ENCODE measurements at places on chromosomes 5 and 9.

DNA sequence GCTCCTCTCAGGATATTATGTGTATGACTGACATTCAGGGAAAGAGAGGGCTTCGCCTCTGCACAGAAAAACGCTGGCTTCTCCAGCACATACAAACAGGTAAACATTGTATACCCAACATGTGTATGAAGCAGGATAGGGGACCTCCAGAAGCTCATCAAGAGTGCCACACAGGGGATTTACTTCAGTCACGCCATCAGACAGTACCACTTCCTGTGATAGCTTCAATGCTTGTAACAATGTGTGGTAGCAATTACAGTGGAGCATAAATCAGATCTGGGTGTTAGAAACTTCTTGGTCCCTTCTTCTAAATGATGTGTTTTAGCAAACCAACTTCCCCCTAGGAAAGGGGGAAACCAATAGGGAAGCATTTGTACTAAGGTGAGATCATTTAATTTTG lies 160.8 kb downstream of the TSSK1B start:
- DNase-seq: no peak

DNA sequence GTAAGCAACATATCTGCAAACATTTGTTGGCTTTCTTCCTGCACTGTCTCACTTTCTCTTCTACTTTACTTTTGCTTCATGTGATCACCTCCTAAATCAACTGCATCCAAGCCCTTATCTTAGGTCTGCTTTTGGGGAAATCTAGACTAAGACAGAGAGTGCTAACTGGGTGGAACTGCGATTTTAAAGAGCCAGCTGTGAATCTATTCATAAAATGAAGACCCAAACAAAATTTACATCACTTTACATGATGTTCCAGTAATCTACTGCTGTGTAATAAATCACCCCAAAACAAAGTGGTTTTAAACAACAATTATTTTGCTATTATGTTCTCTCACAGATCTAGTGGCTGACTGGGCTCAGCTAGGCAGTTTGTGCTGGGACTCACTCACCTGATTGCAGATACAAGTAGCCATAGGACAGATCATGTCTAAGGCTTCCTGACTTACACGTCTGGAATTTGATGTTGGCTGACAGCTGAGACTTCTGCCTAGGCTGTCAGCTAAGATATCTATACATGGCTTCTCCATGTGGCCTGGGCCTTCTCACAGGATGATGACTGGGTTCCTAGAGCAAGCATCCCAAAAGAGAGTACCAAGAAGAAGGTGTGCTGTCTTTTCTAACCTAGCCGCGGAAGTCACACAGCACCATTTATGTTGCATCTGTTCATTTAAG lies 145.1 kb upstream of the TBCA start:
- DNase-seq: no peak

- no peak for DNase-seq
These were observed 137.3 kb downstream of the SLC12A2 start for GRCh38 chr5:128220841-128221240.

- no peak for DNase-seq
These were observed 164.4 kb downstream of the ZSWIM6 start for GRCh38 chr5:61496446-61496845.

DNA sequence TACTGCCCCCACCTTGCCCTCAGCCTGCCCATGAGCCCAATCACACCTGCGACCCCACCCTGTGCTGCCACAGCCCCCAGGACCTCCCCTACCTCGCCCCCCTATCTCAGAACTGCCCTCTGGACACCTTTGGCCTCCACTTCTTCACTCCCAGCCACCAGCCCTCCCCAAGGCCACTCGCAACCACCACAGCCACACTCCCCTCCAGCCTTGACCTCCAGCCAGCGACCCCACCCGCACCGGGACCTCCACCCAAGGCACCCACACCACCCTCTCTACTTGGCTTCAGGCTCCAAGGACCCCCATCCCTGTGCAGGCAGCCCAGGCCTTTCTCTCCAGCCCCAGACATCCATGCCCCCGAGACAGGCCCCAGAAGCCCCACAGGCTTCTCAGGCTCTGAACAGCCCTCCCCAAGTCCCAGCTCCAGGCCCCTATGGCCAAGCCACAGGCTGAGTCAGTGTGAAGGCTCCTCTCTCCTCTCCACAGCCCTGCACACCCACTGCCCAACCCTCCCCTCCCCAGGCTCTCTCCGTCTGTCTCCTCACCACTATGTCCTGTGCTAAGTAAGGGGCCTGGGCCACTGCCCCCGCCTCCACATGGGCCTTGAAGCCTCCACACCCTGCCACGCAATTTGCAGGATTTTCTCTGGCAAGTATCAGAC lies 2.0 kb downstream of the AK1 start:
- no peak for DNase-seq

DNA sequence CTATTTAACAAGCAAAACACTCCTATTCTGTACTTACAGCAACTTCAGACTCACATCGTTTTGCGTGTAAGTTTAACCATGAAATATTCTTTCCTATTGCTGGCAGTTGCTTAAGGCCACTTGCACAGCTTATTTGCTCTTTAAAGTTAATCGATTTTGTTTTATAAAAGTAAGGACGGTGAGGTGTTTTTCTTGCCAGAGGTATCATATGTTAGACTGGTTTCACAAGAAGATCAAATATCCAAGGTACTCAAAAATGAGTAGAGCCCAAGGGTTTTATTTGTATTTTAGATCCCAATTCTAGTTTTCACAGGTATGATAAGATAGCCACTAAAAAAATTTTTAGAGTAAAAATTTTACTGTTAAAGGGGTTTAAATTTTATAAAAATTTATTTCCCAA lies 16.2 kb downstream of the CLINT1 start:
- DNase-seq: no peak

DNA sequence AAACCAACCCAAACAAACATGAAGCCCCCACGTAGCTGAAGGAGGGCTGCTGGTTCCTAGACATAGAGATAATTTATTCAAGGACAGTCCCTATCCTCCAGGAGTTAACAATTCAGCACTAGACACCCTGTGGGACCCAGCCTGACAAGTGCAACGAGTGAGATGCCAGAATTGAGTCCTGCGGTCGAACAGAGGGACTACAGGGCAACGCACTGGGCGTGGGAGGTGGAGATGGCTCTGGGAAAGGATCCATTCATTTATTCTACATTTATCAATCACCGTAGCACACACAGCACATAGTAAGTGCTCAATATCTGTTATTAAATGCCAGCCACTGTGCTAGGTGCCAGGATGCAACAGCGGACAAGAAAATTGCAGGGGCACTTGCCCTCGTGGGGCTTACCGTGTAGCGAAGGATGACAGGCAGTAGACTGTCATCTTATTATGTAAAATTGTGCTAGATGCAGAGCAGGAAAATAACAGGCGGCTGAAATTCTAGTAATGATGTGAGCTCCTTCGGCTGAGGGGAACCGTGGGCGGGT lies 855 bp upstream of the ARHGAP26 start:
- DNase-seq: no peak

DNA sequence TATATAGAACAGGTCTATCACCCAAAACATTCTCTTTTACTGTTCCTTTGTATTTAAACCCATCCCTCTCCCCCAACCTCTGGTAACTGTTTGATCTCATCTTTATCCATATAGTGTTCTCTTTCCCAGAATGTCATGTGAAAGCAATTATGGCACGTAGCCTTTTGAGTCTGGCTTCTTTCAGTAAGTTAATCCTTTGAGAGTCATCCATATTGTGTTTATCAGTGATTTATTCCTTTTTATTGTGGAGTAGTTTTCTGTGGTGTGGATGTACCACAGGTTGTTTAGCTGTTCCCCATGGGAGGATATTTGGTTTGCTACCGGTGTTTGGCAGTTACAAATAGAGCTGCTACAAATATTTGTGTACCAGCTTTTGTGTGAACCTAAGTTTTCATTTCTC lies 38.0 kb downstream of the HMGXB3 start:
- DNase-seq: no peak

DNA sequence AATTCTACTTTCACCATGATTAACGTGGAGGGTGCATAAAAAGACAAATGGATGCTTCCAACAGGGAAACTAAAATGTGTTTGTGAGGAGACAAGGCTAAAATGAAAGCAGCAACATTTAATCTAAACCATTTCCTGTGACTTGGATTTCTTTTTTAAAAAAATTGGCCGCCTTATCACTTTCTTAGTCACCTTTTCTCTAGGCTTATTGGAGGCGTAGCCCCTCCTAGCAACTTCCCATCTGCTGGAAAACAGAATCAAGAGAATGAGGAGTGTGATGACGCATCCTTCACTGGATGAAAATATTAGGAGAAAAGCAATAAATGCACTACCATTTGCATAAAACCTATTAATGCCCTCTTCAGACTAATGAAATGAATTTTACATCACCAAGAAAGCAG lies 791 bp upstream of the GPR150 start:
- no peak for DNase-seq

GRCh38 chr5:103010168-103010567 lies 109.8 kb downstream of the GIN1 start:
- no peak for DNase-seq

GRCh38 chr5:42810834-42811590 lies 680 bp downstream of the SELENOP start:
- DNase-seq: no peak

All from T-helper 2 cell (primary cell).